Activated naive CD8-positive, alpha-beta T cell treated with anti-CD3 and anti-CD28 coated beads for 36 hours (primary cell): ENCODE measurements at places on chromosomes 3 and 15.
A peak's percentile ranks its signal among the peaks of the same experiment; 100 is the strongest.

- no peak for DNase-seq
- H3K4me1 ChIP-seq: no peaks in the 10 kb centered on the region
- no peak overlapping the region for H3K4me3 ChIP-seq
- H3K36me3 ChIP-seq: no peaks in the 10 kb centered on the region
Measured at GRCh38 chr3:78204977-78205376, 1165.1 kb downstream of the ROBO2 start.

GRCh38 chr3:192409201-192409837 lies 318.0 kb downstream of the FGF12 start:
- no peaks in the 10 kb centered on the region for H3K36me3 ChIP-seq
- no peak overlapping the region for H3K27ac ChIP-seq
- DNase-seq: no peak
- peaks cover 2% of the 10 kb centered on the region for H3K4me1 ChIP-seq
- peaks cover 64% of the 10 kb centered on the region for H3K27me3 ChIP-seq

GRCh38 chr3:50369012-50369670 lies 9.8 kb upstream of the TMEM115 start:
- H3K36me3 ChIP-seq: no peaks in the 10 kb centered on the region
- H3K4me3 ChIP-seq: no peak overlapping the region
- H3K27ac ChIP-seq: no peak overlapping the region
- H3K4me1 ChIP-seq: peaks cover 19% of the 10 kb centered on the region

GRCh38 chr3:195080571-195081151 lies 190.3 kb downstream of the XXYLT1 start:
- peaks cover 6% of the 10 kb centered on the region for H3K4me1 ChIP-seq
- no peak overlapping the region for H3K4me3 ChIP-seq
- H3K27ac ChIP-seq: no peak overlapping the region
- DNase-seq: no peak
- H3K27me3 ChIP-seq: no peaks in the 10 kb centered on the region

DNA sequence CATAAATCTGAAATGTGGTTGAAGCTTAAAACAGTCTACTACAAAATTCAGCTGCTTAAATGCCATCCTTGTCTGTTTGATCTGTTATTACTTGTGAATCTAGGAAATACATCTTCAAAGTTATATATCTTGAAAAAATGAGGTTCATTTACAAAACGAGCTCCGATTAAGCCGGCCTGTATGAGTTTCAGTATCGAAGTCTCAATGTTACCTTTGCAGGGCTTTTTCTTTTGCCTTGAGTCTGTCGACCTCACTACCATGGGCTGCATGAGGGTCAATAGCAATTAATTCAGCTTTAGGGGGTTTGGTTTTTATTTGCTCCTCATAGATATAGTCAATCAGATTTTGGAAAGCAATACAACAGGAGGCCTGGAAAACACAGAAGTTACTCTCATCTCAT lies 23.2 kb downstream of the ERICH6 start:
- peaks cover 27% of the 10 kb centered on the region for H3K4me1 ChIP-seq
- H3K27me3 ChIP-seq: peaks cover 3% of the 10 kb centered on the region
- peak overlapping the region; percentile 78 for H3K27ac ChIP-seq
- no peak overlapping the region for H3K4me3 ChIP-seq
- H3K36me3 ChIP-seq: peaks cover 11% of the 10 kb centered on the region

DNA sequence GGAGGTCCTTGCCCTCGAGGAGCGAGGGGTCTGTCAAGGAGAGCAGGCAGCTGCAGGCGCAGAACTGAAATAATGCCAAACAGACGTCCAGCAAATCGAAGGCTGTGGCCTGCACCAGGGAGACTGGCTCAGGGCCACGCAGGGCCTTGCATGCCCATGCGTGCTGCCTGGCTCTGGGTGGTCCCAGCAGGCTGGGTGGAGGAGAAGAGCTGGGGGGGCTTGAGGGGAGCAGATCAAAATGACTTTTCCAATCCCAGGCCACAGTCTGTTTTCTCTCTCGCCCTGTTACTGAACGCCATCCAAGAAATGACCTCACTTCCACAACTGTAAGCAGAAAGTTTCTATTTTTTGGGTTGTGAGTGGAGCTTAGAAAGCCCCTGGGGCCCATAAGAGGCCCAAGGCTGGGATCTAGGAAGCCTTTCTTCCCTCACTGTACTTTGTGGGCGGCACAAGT lies 96.9 kb upstream of the RPL32 start:
- H3K27ac ChIP-seq: no peak overlapping the region
- H3K4me1 ChIP-seq: no peaks in the 10 kb centered on the region
- no peak for DNase-seq
- no peaks in the 10 kb centered on the region for H3K27me3 ChIP-seq
- no peak overlapping the region for H3K4me3 ChIP-seq

GRCh38 chr3:58577269-58577821 lies at the start of gene FAM107A:
TSS of gene FAM107A (minus strand) at chr3:58577391. CDS start at chr3:58569860, 7,531 bp downstream.
- peaks cover 7% of the 10 kb centered on the region for H3K4me1 ChIP-seq
- H3K27me3 ChIP-seq: peaks cover 7% of the 10 kb centered on the region
- DNase-seq: no peak
- no peak within 1 kb of the TSS for H3K4me3 ChIP-seq

GRCh38 chr3:67920969-67921368 lies 266.6 kb upstream of the SUCLG2 start:
- no peaks in the 10 kb centered on the region for H3K27me3 ChIP-seq
- DNase-seq: no peak
- H3K36me3 ChIP-seq: peaks cover 6% of the 10 kb centered on the region

- no peak overlapping the region for H3K27ac ChIP-seq
- DNase-seq: no peak
- H3K4me1 ChIP-seq: no peaks in the 10 kb centered on the region
- no peaks in the 10 kb centered on the region for H3K36me3 ChIP-seq
- H3K4me3 ChIP-seq: no peak overlapping the region
Measured at GRCh38 chr15:47541562-47541961, 175.7 kb upstream of the SEMA6D start.

DNA sequence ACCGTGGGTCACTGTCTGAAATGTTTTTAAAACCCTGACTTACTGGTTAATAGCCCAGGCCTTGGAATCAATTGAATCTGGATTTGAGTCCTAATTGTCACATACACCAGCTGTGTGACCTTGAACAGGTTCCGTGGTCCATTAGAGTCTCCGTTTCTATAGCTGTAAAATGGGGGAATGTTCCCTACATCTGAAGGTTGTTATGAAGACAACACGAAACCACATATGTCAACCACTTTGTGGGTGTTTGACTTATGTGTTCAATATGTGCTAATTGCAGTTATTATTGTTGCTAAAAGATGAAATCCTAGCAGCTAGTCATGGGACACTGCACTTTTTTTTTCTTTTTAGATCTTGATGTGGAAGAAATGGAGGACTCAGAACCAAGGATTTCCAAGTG lies 35.3 kb downstream of the ZBTB38 start:
- H3K36me3 ChIP-seq: peaks cover 19% of the 10 kb centered on the region
- no peak for DNase-seq
- H3K4me3 ChIP-seq: peak overlapping the region; percentile 3

GRCh38 chr3:128554465-128555097 lies 61.6 kb upstream of the GATA2 start:
- no peak for DNase-seq
- no peaks in the 10 kb centered on the region for H3K36me3 ChIP-seq
- H3K4me1 ChIP-seq: peaks cover 3% of the 10 kb centered on the region

DNA sequence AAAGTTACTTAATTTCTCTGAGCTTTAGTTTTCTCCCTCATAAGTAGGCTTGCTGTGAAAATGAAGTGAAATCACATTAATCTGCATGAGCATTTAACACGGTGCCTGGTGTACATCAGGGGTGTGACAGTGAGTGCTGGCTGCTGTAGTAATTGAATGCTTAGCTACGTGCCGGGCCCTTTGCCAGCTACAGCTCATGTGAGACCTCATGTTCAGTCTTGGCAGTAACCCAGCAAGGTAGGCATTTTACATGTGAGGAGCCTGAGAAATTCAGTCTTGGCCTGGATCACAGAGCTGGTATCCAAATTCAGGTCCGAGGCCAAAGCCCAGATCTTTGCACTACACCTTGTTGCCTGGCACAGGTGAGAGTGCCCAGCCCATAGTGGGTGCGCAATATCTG lies 9.1 kb downstream of the GHRL start:
- H3K4me3 ChIP-seq: no peak overlapping the region
- peaks cover 40% of the 10 kb centered on the region for H3K4me1 ChIP-seq
- peak overlapping the region; percentile 60 for H3K27ac ChIP-seq
- DNase-seq: no peak
- peaks cover 12% of the 10 kb centered on the region for H3K36me3 ChIP-seq
- no peaks in the 10 kb centered on the region for H3K27me3 ChIP-seq

GRCh38 chr3:42732196-42732828 lies 29.7 kb upstream of the HHATL start:
- DNase-seq: no peak
- H3K4me3 ChIP-seq: no peak overlapping the region
- H3K36me3 ChIP-seq: no peaks in the 10 kb centered on the region
- no peaks in the 10 kb centered on the region for H3K4me1 ChIP-seq

DNA sequence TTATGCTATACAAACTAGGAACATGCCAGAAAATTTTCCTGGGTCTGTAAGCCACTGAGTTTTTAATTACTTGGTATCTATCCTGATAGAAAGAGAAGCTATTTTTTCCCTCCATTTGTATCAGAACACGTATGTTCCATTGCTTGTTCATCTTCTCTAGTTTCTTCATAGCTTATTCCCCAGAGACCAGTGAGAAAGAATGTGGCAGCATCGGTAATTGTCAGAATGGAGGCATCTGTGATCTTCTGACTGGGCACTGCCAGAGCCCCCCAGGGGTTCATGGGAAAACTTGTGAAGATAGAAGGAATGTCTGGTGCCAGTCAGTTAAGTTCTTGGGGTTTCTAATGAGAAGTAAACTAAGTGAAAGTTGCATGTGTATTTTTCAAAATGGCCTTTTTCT lies 720.2 kb upstream of the GOLIM4 start:
- H3K27me3 ChIP-seq: no peaks in the 10 kb centered on the region
- H3K36me3 ChIP-seq: no peaks in the 10 kb centered on the region
- H3K4me3 ChIP-seq: no peak overlapping the region

GRCh38 chr15:65987100-65987499 lies 117.8 kb downstream of the RAB11A start:
- no peak overlapping the region for H3K4me3 ChIP-seq
- H3K36me3 ChIP-seq: no peaks in the 10 kb centered on the region

DNA sequence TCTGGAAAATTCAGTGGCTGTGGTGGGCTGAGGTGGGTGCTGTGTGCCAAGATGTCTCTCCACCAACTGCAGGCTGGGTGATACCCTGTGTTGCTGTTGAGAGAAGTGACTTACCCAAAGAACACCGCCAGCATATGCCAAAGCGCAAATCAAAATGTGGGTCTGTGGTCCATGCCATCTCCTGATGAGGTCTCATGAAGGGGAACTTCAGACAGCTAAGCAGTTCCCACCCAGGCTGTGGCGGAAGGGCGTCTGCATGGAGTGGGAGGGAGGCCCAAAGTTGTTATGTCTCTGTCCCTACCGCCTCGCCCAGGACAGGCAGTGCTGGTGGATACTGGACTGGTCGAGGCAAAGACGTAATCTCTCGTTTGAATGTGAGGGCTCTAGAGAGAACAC lies 70.9 kb upstream of the PLXNA1 start:
- DNase-seq: peak; percentile 8
- H3K27me3 ChIP-seq: no peaks in the 10 kb centered on the region
- peaks cover 31% of the 10 kb centered on the region for H3K4me1 ChIP-seq

DNA sequence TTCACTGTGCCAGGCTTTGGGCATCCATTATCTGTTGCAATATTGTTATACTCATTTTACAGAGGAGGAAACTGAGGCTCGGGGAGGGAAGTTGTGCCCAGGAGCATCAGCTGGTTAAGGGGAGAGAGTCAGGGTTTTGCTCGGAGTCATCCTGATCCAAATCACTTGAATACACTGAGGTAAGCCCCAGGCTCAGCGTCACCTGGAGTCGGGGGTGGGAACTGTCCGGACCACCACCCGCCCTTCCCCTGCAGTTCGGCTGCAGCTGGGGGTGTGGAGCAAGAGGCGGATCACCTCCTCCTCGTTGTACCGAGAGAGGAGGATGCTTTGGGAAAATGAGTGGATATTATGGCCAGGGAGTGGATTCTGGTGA lies 646 bp downstream of the HRH1 start:
- peak overlapping the region; percentile 48 for H3K4me3 ChIP-seq
- no peak for DNase-seq
- no peak overlapping the region for H3K27ac ChIP-seq
- peaks cover 67% of the 10 kb centered on the region for H3K27me3 ChIP-seq
- H3K4me1 ChIP-seq: peaks cover 3% of the 10 kb centered on the region

DNA sequence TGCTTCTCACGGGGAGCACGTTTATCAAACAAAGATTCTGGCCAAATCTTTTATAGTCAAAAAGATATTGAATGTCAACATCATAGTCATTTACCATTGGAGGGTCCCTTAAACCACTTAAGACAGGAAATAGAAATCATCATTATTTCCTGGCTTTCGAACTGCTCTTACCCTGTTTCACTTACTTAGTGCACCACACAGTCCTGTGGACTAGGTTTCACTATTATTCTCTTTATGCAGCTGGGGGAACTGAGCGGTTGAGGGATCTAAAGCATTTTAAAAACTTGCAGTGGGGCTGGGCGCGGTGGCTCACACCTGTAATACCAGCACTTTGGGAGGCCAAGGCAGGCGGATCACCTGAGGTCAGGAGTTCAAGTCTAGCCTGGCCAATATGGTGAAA lies 13.7 kb upstream of the TPRG1 start:
- no peaks in the 10 kb centered on the region for H3K4me1 ChIP-seq
- H3K27ac ChIP-seq: no peak overlapping the region
- no peak overlapping the region for H3K4me3 ChIP-seq
- peaks cover 2% of the 10 kb centered on the region for H3K36me3 ChIP-seq

DNA sequence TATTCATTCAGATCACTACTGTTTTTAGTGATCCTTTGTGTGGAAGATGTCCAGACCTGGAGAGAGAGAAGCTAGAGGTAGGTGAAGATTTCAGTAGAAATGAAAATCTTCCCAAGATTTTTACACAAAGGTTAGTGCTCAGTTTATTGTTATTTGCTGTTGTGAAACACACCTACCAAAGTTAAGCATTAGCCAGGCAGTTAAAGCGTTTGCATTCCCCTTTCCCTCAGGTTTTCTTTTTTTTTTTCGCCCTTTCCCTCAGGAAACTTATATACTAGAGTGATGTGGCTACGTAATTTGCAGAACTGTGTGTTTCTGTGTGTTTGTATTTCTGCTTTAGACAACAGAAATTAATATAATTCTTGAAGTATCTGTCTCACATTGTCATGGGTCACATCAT lies 34.5 kb downstream of the USP3 start:
- no peaks in the 10 kb centered on the region for H3K27me3 ChIP-seq
- peaks cover 22% of the 10 kb centered on the region for H3K36me3 ChIP-seq
- H3K4me1 ChIP-seq: peaks cover 42% of the 10 kb centered on the region
- no peak overlapping the region for H3K27ac ChIP-seq
- DNase-seq: no peak
- H3K4me3 ChIP-seq: no peak overlapping the region

DNA sequence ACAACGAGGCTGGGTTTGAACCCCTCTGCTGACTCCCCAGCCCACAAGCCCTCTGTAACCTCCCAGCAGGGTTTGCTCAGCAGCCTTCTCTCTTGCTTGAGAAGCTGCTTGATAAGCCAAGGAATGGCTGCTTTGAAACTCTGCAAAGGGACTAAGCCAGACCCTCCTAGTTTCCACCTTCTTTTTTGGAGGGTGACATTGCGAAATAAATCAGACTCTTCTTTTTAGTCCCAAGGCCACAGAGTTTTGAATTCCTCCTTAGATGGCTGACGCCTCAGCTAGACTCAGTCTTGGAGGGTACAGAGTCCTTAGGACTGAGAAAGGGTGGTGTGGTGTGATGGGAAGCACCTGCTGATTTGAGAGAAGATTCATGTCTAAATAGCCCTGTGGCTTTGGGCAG lies 1.2 kb downstream of the TGM4 start:
- no peak overlapping the region for H3K4me3 ChIP-seq
- H3K4me1 ChIP-seq: no peaks in the 10 kb centered on the region
- H3K27ac ChIP-seq: no peak overlapping the region
- H3K36me3 ChIP-seq: no peaks in the 10 kb centered on the region
- H3K27me3 ChIP-seq: no peaks in the 10 kb centered on the region
